Activated CD8-positive, alpha-beta memory T cell treated with anti-CD3 and anti-CD28 coated beads for 4 hours (primary cell): ENCODE measurements at places on chromosomes 3 and 15.

- DNase-seq, result no peak
These were observed 99.5 kb downstream of the APBA2 start for GRCh38 chr15:28985316-28985645.

DNA sequence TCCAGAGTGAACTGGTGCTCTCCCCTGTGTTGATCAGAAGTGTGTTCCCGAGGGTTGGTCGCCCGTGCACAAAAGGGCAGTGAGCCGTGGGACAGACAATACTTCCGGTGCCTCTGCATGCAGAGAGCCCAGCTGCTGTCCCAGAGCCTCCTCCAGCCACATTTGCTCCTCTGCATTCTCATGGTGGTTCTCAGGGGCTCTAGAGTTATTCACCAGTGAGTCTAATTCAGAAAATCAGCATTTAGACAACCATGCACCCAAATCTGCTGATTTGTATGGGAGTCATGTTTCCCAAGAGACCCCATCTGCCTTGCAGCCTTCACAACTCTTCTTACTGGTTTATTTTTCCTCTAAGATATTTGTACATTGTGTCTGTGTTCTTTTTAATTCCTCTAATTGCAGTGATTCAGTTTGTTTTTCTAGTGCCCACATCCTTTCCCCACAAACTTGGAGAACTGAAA is 107.0 kb upstream of the SPRED1 start:
- DNase-seq, result no peak

DNA sequence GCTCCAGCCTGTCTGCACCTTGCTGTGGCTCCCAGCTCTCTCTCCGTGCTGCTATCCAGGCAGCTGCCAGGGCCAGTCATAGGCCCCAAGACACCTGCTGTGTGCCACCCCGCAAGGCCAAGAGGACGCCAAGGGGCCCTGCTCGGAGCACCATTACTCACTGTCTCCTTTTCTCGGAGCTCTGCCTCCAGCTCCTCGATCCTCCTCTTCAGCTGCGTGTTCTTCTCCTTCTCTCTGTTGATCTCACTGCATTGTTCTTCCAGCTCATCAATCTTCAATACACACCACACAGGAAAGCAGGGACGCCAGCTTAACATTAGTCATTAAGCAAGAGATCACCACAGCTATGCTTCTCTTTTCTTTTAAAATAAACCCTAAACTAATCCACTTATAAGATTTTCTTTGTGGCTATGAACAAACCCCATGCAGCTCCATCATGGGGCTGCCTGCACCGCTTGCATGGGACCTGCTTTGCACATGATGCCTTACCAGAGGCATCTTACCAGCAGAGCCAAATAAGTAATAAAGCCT is 42.6 kb downstream of the WHAMM start:
- no peak for DNase-seq

DNA sequence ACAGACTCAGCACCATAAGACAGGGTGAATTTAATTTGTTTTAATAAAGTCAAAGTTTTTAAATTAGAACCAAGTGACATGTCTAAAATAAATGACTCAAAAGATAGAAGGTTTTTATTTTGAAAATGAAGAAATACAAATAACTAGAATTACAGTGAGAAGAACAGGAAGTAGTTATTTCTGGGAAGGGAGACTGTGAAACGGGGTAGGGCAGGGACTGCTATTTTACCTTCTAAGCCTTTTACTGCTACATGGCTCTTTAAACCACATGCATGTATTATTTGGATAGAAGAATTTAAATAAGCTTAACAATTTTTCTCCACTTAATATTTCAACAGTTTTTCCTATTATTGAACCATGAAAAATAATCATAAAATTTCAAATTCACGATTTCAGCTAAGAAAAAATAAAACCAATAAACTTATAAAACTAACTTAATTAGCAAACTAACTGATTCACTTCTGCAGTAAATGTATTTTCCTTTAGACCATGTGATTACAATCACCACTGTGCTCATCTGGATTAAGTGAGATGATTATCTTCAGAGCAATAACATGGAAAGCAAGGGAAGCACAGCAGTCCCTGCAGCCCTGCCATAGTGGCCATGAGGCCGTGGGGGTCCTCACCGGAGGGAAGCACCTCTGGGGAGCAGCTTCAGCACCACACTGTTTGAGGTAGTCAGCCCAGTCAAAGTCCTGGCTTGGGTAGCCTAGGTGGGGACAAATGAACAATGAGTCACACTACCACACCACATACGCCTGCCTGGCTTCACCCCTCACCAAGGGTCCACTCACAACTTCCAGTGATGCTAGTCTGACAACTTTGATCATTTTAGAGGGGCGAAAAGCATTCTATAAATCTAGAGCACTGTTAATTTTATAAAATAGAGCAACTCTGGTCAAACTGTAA is 28.3 kb upstream of the STIMATE start:
- DNase-seq, result no peak

DNA sequence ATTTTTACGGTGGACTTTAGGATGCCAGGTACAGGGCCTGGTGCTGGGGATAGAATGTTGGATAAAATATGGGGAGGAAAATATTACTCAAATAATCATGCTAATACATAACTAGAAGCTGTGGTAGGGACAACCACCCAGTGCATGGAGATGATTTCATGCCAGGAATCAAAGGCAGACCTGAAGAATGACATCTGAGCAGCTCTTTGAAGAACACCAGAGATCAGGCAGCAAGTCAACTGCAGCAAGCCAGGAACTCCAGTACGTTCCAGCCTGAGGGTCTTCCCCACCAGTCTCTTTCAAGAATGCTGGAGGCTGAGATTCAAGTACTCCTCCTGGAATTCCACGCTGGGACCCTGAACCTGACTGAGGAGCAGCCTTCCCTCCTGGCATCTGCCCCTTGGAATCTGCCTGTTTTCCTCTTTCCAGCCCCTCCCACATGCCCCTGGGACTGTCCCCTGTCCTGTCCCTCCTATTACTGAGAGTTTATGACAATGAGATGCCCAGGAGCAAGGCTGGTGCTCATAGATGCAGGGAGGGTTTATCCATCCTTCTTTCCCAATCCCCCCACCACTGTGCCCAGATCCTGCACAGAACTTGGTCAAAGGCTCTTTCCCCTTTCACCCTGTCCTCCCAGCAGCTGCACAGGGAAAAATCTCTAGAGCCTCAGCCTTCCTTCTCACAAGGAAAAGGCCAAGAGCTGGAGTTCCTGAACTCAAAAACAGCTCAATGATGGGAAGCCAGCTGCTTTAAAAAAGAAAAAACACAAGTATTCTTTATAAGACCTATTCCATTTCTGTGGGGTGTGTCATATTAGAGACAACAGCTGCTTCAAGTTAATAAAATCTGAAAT is 68.0 kb downstream of the PDZRN3 start:
- DNase-seq, result no peak

DNA sequence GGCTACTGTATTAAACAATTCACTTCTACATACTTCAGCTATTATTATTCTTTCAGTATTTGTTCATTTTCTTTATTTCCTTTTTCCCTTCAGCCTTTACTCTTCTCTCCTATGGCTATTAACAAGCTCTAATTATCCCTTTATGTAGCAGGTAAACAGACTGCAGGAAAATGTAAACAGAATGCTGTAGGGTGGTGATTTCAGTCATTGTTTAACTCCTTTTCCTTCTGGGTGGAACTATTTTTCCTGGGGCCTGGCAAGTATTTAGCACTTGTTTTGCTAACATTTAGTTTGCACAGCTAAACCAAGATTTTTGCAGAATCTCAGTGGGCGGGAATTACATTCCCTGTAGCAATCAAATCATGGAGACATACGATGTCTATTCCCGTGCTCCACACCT is 14.4 kb downstream of the RARB start:
- DNase-seq, result no peak

DNA sequence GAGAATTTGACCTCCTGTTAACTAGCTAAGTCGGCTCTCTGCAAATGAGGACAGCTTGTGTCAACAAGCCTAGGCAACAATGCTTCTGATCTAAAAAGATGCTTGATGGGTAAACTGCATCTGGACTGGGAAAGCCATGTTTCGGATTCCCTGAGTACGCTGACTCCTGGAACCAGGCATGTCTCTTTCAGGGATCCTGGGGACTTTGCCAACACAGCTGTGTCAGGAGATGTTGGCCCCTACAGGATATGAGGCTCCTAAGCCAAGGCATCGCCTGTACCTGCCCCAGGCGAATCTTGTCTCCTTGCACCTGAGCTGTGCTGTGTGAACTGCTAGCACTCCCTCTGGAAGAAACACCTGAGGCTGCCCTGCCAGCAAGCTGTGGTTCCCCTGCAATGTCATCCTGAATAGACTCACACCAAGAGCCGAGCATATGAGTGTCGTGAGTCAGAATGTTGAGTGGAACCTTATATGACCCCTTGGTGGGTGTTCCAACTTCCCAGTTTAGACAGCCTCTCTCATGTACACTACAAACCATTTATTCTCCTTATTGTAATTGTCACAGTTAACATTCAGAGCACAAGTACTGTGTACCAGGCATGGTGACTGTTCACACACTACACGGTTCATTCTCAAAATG is 17.0 kb downstream of the EOGT start:
- no peak for DNase-seq

DNA sequence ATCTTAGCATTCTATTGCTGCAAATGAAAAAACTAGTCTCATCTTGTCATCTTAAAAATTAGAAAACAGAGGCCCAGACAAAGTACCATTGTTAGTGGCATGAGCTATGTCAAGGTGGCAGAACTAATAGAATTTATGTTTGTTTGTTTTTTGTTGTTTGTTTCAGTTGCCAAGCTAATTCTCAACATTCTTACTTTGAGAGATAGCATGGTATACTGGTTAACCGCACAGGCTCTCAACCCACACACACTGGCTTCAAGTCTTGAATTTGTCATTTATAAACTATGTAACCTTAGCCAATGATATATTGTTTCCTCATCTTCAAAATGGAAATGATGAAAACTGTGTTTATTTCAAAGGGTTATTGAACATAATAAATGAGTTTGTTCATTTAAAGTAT is 367.6 kb upstream of the PLSCR5 start:
- no peak for DNase-seq

DNA sequence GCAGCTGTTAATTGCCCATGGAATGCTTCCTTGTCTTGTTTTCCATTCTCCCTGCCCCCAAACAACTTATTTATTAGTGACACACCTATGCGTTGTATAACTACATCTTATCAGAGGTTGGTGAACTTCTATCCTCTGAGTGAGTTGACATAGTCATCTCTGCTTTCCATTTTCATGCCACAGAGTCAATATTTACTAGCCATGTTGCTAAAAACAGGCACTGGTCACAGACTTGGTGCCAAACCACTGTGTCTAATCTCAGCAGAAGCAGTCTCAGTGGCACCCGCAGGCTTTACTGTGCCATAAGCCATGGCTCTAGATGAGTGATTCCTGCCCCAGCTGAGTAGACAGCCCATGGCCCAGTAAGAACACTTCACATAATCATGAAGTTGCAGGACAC is 26.5 kb downstream of the DAPK2 start:
- DNase-seq, result no peak
